SHP77 treated with DMSO at 0.1 percent for 48 hours (cell line): ENCODE measurements at places on chromosomes 1 and 21.

- no peak for DNase-seq
Observed at GRCh38 chr1:14280909-14281308, 317.6 kb upstream of the KAZN start.

DNA sequence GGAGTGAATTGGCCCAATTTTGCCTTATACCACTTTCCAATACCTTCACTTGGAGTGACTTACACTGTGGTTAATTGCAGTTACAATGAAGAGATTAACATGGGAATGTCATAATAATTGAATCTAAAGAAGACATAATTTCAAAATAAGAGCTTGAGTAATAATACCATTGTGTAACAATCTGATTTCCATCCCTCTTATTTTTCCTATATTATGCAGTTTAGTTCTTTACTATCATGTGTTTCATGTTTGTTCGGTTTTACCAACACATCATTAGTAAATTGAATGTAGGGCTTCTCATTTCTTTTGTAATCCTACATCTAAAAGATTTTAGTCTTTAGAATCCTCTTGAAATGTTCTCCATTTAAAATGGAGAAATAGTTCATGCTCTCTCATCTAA lies 19.2 kb upstream of the XPR1 start:
- DNase-seq, result no peak

GRCh38 chr21:25566645-25567044 lies 40.6 kb downstream of the MRPL39 start:
- no peak for DNase-seq

- DNase-seq, result no peak
Observed at GRCh38 chr1:117630423-117630998, 24.7 kb downstream of the TENT5C start.

DNA sequence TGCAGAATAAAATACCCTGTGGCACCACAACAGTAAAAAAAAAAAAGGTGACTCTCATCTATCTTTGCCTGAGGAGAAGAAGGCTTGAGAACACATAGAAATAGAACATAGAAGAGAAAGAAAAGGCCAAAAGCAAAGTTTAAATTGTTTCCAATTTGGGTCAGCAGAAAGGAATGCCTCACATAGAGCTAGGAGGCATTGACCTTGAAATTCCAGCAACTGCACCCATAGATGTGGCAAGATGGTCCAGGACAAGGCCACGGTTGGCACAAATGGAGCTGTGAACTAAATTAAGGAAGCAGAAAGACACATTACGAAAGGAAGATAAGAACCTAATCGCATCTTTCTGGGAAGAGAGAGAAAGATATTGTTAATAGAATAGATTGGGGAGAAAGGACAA lies 588.3 kb downstream of the LMO4 start:
- DNase-seq, result no peak

DNA sequence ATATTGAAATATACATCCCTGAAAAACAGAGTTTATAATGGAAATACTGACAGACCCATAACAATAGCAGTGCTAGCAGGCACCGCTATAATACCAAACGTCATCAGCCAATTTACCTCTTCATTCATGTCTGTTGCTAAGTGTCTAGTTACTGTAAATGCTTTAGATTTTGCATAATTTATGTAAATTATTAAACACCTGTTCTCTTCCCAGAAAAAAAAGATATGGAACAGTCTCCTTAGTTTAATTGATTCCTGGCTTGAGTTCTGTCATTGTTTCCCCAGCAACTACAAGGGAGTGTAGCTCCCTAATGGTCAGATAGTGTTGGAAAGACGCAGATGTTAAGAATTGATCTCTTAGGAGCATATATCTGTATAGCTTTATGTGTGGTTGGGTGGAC lies 817.9 kb upstream of the ADGRL2 start:
- no peak for DNase-seq

DNA sequence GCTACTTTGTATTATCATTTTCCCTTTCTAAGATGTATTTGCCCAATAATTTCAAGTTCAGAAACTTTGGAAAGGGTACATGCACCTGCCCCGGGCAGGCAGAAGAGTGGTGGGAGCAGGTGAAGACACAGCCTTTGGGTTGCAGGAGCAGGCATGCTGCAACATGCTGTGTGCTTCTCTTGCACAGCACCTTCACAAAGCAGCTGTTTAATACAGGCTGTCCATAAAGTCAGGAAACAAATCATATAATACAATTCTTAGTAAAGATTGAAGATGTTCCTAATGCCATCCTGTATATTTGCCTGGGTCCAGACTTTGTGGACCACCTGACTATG lies 182.9 kb downstream of the ZNF281 start:
- DNase-seq, result no peak

- no peak for DNase-seq
Observed at GRCh38 chr1:204731509-204731908, 46.0 kb upstream of the LRRN2 start.

DNA sequence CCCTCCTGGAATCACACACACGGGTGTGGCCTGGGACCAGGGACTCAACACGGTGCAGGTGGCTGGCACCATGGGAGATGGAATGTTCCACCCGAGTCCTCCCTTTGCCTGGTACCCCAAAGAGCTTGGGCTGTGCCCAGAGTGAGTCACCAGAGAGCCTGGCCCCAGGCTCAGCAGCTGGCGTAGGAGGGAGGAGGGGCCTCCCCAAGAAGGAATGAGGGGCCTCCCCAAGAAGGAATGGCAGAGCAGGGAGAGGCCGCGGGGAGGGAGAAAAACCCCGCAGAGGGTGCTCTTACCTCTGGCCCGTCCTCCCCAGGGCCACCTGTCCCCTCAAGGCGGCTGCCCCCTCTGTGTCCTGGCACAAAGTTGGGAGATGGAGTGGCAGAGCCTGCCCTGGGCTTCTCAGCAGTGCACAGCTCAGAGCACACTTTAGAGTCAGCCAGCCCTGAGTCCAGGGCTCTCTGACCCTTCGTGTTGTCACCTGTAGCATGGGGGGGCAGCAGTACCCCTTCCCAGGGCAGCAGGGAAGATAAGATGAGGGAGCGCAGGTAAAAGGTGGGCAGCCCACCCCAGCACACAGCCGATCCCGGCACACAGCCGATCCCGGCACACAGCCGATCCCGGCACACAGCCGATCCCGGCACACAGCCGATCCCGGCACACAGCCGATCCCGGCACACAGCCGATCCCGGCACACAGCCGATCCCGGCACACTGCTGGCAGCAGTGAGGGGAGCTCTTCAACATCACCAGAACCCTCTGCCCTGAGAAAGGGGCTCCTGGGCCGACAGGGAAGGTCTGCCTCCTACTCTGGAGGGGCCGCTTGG lies 20.2 kb upstream of the KCNAB2 start:
- DNase-seq, result no peak

GRCh38 chr1:212655668-212656440 lies 43.8 kb downstream of the BATF3 start:
- no peak for DNase-seq

GRCh38 chr1:92808381-92808780 lies 23.5 kb upstream of the RPL5 start:
- DNase-seq, result no peak

DNA sequence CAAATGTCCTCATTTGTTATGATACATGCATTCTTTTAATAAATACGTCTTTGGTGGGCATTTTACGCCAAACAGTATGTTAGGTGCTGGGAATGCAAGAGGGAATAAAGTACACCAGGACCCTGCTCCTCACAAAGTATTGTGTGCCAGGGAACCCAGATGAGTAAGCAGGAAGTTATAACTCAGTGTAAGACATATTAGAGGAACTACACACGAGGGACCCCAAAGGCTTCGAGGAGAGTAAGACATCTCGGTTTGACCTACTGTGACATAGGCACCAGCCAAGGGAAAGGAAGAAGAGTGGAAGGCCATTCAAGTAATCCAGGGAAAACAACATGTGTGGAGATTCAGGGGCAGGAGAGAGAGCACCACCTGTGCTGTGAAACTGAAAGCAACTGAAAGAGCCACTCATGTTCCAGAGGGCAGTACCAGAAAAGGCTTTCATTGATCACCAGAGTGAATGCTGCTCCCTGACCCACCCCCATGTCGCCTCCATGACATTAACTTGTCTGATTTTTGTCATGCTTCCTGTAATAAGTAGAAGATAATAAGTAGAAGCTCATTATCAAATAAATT lies 542.5 kb upstream of the PKN2 start:
- DNase-seq, result no peak

GRCh38 chr1:16174886-16175598 lies 19.2 kb upstream of the EPHA2 start:
- no peak for DNase-seq

DNA sequence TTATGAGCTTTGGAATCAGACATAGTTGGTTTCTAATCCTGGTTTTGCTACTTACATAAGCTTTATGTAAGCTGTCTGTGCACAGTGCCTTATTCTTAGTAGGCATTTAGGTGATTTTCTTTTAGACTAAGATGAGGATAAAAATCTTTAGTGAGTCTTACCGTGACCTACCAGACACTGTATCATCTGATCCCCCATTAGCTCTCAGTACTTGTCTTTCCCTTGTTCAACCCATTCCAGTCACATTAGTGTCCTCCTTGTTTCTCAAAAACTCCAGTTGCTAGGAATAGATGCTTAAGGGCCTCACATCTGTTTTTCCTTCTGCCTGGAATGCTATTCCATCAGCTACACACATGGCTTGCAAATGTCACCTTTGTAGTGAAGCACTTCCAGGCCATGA lies 18.8 kb downstream of the PPP1R12B start:
- no peak for DNase-seq

GRCh38 chr1:218066332-218066731 lies 218.8 kb upstream of the RRP15 start:
- no peak for DNase-seq

DNA sequence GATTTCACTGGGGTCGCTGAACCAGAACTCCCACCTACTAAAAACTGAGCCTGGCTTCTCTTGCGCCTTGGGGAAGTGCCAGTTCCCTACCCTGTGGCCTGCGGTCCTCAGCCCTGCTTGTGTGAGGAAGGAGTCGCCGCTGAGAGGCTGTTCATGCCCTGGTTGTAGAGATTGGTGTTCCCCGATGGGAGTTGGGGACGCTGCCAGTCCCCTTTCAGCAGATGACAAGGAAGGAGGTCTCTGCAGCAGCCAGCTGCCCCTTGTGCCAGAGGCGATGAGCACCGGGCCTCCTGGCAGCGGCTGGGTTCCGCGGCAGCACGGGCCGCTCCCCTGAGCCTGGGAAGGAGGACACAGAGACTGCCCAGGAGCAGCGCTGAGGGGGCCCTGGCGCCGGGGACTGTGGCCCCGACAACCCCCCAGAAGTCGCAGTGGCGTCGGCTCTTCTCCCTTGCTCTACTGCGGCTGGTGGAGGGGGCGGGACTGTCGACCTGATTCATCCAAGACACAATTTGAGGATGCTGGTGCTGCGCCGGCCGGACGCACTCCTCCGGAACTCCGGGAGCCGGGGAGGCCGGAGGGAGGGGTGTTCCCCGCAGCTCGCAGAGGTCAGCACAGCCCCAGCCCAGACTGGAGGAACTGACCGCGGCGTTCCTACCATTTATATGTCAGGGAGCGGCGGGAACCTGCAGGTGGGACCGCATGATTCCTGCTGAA lies 12.0 kb upstream of the ADORA3 start:
- no peak for DNase-seq

DNA sequence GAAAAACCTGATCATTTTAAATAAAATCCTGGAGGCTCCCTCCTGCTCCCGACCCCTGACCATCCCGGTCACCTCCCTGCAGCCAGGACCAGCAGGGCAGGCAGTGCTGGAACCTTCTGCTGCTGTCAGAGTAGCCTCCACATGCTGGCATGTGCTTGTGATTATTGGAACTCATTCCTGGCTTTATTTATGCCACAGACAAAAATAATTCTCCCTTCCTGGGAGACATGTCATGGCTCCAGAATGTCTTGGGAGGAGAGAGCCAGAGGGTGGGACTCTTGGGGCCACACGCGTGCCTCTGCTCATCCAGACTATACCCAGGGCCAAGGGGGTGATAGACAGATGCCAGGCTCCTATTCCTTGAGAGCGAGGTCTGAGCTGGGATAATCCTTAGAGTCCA lies 183.6 kb upstream of the RAB4A start:
- no peak for DNase-seq

GRCh38 chr1:245921417-245921816 lies 585.7 kb downstream of the SMYD3 start:
- no peak for DNase-seq

GRCh38 chr1:94739521-94740061 lies 80.6 kb upstream of the SLC44A3 start:
- DNase-seq, result no peak

GRCh38 chr1:228093050-228093906 lies 9.8 kb downstream of the C1orf35 start:
- DNase-seq, result no peak

- no peak for DNase-seq
Observed at GRCh38 chr1:44108241-44108640, 10.4 kb upstream of the KLF17 start.

- DNase-seq, result no peak
Observed at GRCh38 chr1:234691567-234691966, 81.6 kb upstream of the IRF2BP2 start.

DNA sequence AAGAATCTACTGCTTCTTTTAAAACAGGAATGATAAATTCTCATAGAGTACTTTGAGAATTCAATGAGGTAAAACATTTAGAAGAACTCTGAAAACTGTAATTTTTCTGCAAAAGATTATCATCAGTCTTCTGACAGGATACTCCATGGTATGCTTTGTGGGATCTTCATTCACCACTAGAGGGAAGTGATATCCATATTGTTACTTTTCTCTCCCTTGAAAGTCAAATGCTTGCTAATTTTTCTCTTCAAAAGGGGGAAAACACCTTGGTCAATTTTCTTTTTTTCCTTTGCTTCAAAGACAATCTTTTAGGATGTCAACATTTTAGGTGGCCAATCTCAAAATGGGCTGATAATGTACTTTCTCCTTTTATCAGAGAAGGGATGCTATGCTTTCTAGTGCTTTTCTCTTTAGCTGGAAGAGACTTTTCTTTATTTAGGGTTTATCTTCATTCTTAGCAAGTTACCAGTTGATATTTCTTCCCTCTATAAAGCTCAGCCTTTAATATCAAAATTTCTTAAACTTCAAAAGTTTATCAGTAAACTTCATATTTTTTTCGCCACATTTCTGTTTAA lies 95.5 kb downstream of the NEGR1 start:
- DNase-seq, result no peak

DNA sequence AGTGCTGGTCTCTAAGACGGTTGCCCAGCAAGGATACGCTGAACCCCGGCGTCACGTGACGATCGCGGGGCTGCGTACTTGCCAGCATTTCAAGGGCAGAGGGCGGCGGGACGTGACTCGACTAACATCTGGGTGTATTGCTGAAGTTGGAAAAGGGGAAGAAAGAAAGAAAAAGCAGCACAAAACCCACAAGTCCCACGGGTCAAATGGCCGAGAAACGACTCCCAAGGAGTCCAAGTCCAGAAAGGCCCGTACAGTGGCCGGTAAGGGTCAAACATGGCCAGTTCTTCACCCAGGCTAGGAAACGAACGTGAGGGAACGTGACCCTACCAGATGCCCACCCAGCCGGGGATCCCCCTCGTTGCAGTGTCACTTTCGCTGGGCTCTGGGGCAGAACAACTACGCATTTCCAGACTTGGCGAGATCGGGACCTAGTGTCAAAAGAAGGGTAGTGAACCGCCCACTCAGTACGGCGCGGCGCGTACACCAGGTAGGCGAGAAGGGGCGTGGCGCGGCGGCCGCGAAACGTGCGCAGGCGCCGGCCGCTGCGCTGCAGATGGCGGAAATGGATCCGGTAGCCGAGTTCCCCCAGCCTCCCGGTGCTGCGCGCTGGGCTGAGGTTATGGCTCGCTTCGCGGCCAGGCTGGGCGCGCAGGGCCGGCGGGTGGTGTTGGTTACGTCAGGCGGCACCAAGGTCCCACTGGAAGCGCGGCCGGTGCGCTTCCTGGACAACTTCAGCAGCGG lies at the start of the genes PPCS and ZMYND12:
Gene PPCS, plus strand, starts transcription at position 534 of the 744 bp plus-strand sequence. Its CDS starts 23 bp downstream, at position 557.
Gene ZMYND12, minus strand, starts transcription at position 13 of the 744 bp plus-strand sequence. CDS start 25 bp downstream, outside the sequence.
- DNase-seq, result peak; percentile 79
